ENCODE measurements at places on chromosomes 4 and X. TPM values are rescaled to one million over a fixed set of nuclear protein-coding genes. Genes with fewer than 3 reads are reported as not detected.

DNA sequence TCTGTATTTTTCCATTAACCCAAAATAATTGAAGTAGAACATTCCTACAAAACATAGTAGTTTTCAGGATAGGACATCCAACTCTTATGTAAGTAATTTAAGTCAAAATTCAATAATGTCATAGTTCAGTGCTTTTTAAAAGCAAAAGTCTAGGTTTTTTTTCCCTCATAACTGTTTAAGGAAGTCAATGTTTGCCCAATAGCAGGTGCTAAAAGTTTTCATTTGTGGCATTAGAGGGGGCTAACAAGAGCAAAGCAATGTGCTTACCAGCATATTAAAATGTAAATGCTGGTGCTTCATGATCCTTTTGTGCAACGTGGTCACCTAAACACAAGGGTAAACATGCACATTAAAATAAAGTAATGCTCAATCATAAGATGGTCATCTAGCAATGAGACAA is 155.2 kb upstream of the PPP1R2C start:
- H3K36me3 ChIP-seq, result no peaks in the 10 kb centered on the region
- no peaks in the 10 kb centered on the region for H3K27me3 ChIP-seq
- no peak for DNase-seq
- H3K4me3 ChIP-seq, result no peak overlapping the region

GRCh38 chr4:72063726-72064125 is 31.9 kb downstream of the NPFFR2 start:
- DNase-seq, result no peak
- H3K27ac ChIP-seq, result no peak overlapping the region
- H3K4me3 ChIP-seq, result no peak overlapping the region

DNA sequence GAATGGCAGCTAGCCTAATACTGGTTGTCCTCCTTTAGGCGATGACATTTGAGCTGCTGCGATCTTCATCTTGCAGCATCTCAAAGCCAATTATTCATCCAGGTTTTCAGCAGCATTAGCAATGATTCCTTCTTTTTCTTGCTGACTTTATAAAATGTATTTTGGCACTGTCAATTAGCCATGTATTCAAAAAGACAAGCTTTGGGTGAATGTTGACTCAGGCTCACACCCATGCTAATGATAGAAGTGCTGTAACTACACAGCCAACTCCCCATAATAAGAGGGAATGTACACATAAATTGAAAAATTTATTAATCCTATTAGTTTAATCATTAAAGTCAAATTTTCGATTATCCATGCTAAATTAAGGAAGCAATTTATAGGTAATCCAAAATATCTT is 24.3 kb upstream of the NPNT start:
- H3K36me3 ChIP-seq, result no peaks in the 10 kb centered on the region
- H3K27me3 ChIP-seq, result no peaks in the 10 kb centered on the region
- H3K4me3 ChIP-seq, result no peak overlapping the region
- no peak overlapping the region for H3K27ac ChIP-seq

DNA sequence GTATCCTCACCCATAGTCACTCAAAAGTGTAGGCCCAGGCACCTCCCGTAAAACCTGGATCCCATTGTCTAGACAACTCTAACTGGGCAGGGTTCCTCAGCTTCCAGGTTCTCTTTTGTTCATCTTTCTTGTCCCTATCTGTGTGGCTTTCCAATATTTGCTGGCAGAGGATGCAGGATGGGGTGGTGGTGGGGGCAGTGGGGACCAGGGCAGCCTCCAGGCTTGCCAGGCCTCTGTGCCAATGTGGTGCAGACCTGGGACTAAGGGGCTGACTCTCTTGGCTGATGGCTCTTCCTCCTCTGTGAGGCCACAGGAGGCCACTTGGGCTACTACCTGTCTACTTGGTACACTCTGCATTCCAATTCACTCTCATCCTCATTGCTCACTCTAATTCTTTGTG is 76.4 kb downstream of the NBDY start:
- H3K36me3 ChIP-seq, result no peaks in the 10 kb centered on the region
- no peaks in the 10 kb centered on the region for H3K27me3 ChIP-seq
- no peak overlapping the region for H3K27ac ChIP-seq
- no peaks in the 10 kb centered on the region for H3K4me1 ChIP-seq

GRCh38 chr4:89829470-89830138 is 7.4 kb downstream of the SNCA start:
- H3K4me1 ChIP-seq, result no peaks in the 10 kb centered on the region
- H3K36me3 ChIP-seq, result no peaks in the 10 kb centered on the region
- H3K4me3 ChIP-seq, result no peak overlapping the region
- H3K27me3 ChIP-seq, result no peaks in the 10 kb centered on the region
- no peak overlapping the region for H3K27ac ChIP-seq

- no peaks in the 10 kb centered on the region for H3K36me3 ChIP-seq
- H3K27me3 ChIP-seq, result no peaks in the 10 kb centered on the region
- no peak for DNase-seq
- H3K4me1 ChIP-seq, result peaks cover 18% of the 10 kb centered on the region
- H3K27ac ChIP-seq, result no peak overlapping the region
- no peak overlapping the region for H3K4me3 ChIP-seq
Observed at GRCh38 chr4:128560754-128561495, 248.6 kb upstream of the JADE1 start.

GRCh38 chr4:87410157-87410556 is 12.2 kb upstream of the NUDT9 start:
- no peaks in the 10 kb centered on the region for H3K4me1 ChIP-seq
- H3K27ac ChIP-seq, result no peak overlapping the region
- no peaks in the 10 kb centered on the region for H3K36me3 ChIP-seq
- no peak for DNase-seq
- H3K4me3 ChIP-seq, result no peak overlapping the region

DNA sequence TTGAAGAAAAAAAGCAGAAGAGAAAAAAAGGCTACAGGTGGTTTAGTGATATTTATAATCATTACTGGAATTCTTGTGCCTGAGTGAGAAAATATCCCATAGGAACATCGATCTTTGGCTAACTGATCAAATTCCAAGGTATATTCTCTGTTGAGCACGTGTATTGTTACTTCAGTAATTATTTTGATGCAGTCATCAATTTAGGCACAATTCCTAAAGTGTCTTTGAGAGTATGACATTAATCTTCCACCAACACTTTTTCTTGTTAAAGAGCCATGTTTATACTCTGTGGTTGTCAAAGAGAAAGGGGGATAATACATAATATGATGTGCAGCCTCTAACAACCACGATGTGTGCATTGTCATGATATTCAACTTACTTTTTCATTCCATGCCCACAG is 151.1 kb downstream of the TSPAN5 start:
- no peaks in the 10 kb centered on the region for H3K36me3 ChIP-seq
- no peaks in the 10 kb centered on the region for H3K4me1 ChIP-seq
- no peak for DNase-seq
- no peaks in the 10 kb centered on the region for H3K27me3 ChIP-seq

GRCh38 chr4:69649629-69650028 is 3.4 kb downstream of the UGT2A1 start:
- H3K36me3 ChIP-seq, result no peaks in the 10 kb centered on the region
- H3K27ac ChIP-seq, result no peak overlapping the region
- H3K4me3 ChIP-seq, result no peak overlapping the region
- no peaks in the 10 kb centered on the region for H3K4me1 ChIP-seq
- no peaks in the 10 kb centered on the region for H3K27me3 ChIP-seq

DNA sequence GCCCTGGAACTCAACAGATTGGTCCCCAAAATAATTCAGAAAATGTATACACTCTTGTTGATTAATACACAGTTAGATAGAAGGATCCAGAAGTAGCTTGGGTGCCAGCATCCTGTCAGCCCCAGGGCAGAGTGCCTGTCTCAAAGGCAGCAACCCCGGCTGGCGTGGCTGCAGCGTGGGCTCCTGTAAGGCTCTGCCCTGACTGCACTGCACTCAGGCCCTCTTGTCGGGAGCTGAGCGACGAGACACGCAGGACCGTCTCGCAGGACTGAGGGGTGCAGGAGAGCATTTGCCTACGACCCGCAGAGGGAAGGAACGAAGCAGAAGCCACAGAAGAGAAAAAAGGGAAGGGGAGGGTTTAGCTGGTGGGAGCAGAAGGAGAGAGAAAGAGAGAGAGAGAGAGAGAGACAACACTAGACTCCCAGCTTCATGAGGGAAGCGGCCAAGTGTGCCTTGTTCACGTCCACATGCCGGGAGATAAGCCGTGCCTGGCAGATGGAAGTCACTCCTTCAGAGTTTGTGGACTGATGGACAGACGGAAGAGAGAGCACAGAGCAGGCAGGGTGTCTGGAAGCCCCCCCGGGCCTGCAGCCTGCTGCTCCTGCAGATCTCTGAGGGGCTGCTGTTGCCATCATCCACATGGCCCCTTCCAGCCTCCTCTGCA is 38.7 kb upstream of the HELT start:
- no peak overlapping the region for H3K4me3 ChIP-seq
- peaks cover 16% of the 10 kb centered on the region for H3K27me3 ChIP-seq
- no peaks in the 10 kb centered on the region for H3K4me1 ChIP-seq
- H3K36me3 ChIP-seq, result no peaks in the 10 kb centered on the region

DNA sequence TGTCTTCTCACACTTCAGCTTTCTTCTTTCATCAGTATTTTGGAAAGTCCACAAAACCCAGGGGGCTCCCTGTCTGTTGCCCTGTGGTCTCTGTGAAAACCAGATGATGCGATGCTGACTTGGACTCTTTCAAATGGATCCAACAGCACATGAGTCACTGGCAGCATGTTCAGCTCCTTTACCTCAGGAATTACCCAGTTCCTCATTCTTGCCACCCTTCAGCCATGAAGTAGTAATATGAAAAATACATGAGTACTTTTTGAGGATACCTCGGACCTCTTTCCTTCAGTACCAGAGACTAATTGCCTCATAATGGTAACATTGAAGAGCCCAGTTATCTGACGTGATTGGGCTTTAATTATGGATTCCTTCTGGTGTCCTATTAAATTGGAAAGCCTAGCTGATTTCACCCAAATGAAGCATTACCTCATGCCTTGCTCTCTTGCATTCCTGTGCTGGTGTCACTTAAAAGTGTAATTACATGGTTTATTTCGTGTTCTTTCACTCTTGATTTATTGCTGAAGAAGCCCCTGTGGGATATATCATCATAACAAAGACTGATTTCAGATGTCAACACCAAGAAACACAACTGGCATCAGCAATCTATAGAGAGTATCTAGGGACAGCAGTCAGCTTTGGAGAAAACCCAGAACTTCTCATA is 63.4 kb downstream of the NFKB1 start:
- peaks cover 4% of the 10 kb centered on the region for H3K36me3 ChIP-seq
- no peak for DNase-seq
- no peaks in the 10 kb centered on the region for H3K27me3 ChIP-seq
- peaks cover 15% of the 10 kb centered on the region for H3K4me1 ChIP-seq

DNA sequence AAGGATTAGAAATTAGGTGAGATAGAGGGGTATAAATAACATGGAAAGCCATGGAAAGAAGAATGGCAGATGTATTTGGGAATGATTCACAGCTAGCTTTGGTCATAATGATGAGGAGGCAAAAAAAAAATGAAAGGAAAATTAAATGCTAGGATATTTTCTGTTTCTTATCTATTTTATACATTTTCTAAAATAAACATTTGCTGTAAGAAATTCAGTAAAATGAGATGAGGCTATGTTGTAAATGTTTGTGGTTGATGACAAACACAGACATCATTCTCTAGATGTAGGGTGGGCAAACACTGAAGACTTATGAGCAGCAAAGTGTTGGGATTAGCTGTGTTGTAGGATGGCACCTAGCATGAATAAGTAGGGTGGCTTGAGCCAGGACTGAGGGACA is 407.1 kb downstream of the IL15 start:
- no peaks in the 10 kb centered on the region for H3K4me1 ChIP-seq
- H3K36me3 ChIP-seq, result no peaks in the 10 kb centered on the region
- H3K27ac ChIP-seq, result no peak overlapping the region
- H3K27me3 ChIP-seq, result no peaks in the 10 kb centered on the region
- H3K4me3 ChIP-seq, result no peak overlapping the region

- no peaks in the 10 kb centered on the region for H3K36me3 ChIP-seq
- DNase-seq, result no peak
- no peaks in the 10 kb centered on the region for H3K4me1 ChIP-seq
- no peak overlapping the region for H3K27ac ChIP-seq
- no peaks in the 10 kb centered on the region for H3K27me3 ChIP-seq
Observed at GRCh38 chrX:77426811-77427210, 20.4 kb upstream of the FGF16 start.

- H3K27ac ChIP-seq, result no peak overlapping the region
- no peaks in the 10 kb centered on the region for H3K36me3 ChIP-seq
- no peak overlapping the region for H3K4me3 ChIP-seq
- DNase-seq, result no peak
Observed at GRCh38 chr4:27791640-27792039, 931.0 kb downstream of the STIM2 start.

DNA sequence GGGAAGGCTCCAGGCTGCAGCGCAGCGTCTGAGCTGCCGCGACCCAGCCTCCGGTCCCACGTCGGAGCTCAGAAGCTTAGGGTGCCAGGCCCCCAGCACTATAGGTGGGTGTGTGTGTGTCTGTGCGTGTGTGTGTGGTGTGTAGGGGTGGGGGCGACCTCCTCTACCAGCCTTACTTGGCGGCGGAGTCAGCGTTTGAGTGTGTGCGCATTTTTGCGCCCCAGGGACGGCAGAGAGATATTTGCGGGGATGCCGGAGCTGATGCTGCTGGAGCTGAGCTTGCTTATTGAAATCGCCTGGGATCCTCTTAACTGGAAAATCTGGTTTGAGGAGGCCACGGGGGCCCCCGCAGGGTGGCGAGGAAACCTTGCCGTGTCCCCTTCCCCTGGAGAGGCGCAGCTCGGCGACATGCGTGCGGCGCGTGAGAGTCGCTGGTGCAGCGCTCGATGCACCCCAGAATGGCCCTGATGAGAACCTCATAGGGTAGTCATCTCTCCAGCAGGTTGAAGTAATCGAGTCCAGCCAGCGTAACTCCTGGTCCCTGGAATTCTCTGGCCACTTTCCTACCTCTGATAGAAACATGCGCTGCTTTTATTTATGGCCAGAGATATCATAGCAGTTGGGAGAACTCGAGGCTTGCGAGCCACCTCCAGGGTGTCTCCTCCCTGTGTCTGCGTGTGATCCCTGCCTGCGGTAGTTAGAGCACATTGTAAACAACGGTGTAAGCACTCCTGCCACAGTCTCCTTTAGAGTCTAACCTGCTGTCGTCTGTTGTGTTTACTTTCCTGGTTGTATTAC is 2.7 kb downstream of the ADGRL3 start:
- no peak overlapping the region for H3K4me3 ChIP-seq
- no peaks in the 10 kb centered on the region for H3K27me3 ChIP-seq
- DNase-seq, result no peak
- no peaks in the 10 kb centered on the region for H3K36me3 ChIP-seq

- no peak overlapping the region for H3K4me3 ChIP-seq
- H3K27ac ChIP-seq, result no peak overlapping the region
- no peak for DNase-seq
Observed at GRCh38 chrX:40746521-40746920, 11.2 kb upstream of the MED14 start.

- H3K4me3 ChIP-seq, result no peak overlapping the region
- no peak for DNase-seq
- H3K27me3 ChIP-seq, result peaks cover 2% of the 10 kb centered on the region
- H3K4me1 ChIP-seq, result no peaks in the 10 kb centered on the region
- H3K27ac ChIP-seq, result no peak overlapping the region
Observed at GRCh38 chr4:10006231-10006600, 15.1 kb downstream of the SLC2A9 start.

PSAPL1 gene
- not detected for total RNA-seq

ARMCX1 gene
- total RNA-seq, result 0.38 TPM

RCHY1 gene
- 41.6 TPM for total RNA-seq

HTT-AS gene
- total RNA-seq, result not detected

RAPGEF2 gene
- total RNA-seq, result 23.1 TPM

ADH7 gene
- not detected for total RNA-seq

ERCC6L gene
- total RNA-seq, result 11.7 TPM

CDK16 gene
- total RNA-seq, result 97.2 TPM

CLDN2 gene
- not detected for total RNA-seq

VEGFD gene
- total RNA-seq, result 0.31 TPM
